ENCODE measurements at places on chromosomes 1 and 21.

GRCh38 chr1:165862448-165862847 lies 35.0 kb downstream of the UCK2 start:
- DNase-seq, result no peak

DNA sequence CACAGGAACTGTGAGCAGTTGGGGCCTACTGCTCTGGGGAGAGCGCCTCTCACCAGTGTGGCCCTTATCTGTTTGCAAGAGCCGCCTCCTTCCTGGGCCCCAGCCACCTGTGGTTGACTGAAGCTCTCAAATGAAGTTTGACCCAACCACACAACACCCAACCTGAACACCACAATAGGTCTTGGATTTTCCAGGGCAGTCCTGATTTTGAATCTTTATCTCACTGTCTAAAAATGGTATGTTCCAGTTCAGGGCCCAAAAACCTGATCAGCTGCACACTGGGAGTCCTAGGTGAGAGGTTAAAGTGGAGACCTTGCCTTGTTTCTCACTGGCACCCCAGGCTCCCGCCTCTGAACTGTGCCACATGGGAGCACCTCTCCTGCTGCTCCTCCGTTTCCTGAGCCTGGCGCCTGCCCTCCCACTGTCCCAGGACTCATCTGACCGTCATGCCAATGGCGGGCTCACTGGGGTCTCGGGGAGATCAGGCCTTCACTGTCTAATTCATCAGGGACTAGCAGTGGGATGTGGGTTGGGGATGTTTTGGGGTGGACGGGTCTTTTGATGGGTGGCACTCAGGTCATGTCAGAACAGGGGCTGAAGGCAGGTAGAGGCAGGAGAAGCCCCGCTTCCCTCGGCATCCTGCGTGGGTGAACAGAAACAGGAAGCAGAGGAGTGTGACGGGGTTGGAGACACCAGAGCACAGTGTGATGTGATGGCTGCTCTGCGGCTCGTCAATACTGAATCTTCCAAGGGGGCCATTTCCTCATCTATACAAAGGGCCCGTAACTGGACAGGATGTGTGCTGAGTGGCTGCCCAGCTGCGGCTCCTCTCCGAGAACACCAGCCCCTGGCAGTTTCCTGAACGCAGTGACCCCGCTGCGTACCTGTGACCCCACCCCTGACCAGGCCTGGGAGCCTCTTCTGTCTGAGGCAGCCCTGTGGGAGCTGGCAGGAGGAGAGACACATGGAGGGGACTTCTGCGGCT lies 59.6 kb upstream of the ITPKB start:
- no peak for DNase-seq

DNA sequence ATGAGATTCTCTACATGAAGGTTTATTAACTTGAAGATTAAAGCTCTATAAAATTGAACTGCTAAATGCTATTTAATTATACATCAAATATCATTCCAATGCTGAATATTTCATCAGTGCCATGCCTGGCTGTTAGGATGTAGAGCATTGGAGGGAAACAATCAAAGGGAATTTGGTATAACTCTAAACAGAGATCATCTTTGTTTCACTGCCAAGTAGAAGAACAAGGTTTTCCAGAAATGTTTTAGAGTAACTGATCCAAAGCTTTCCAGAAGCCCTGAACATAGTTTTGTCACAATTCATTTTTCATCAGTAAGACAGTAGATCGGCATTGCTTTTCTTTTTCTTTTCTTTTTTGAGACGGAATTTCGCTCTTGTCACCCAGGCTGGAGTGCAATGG lies 5.9 kb upstream of the DSTYK start:
- DNase-seq, result no peak

GRCh38 chr1:96481409-96481808 lies 240.2 kb upstream of the PTBP2 start:
- no peak for DNase-seq

DNA sequence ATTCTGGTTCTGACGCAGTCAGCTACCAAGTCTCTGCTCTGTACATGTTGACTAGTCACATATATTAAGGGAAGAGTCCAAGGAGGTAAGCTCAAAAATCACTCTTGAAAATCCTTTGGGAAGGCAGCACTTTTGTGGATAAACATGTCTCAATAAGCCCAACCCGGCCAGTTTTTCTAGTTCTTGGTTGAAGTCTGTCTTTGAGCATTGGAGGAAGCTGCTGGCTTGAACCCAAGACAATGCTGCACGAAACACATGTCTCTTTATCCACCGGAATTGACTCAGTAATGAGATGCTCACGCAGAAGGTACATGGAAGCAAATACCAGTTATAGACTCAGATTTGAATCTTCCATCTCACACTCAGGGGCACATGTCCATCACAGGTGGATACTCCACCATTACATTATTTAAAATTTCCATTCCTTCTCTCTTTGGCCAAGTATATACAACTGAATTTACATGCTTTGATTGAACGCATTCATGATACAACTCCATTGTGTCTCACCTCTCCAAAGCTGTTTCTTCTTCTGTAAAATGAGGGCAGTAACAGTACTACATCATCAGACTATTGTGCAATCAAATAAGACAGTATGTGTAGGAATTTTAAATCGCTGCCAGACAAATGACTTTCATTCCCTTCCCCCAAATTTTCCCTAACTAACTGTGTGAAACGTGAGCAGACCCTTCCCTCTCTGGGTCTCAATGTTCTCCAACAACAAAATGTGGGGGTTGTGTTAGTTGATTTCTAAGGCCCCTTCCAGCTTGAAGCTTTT lies 9.6 kb upstream of the GUCA2A start:
- DNase-seq, result no peak

DNA sequence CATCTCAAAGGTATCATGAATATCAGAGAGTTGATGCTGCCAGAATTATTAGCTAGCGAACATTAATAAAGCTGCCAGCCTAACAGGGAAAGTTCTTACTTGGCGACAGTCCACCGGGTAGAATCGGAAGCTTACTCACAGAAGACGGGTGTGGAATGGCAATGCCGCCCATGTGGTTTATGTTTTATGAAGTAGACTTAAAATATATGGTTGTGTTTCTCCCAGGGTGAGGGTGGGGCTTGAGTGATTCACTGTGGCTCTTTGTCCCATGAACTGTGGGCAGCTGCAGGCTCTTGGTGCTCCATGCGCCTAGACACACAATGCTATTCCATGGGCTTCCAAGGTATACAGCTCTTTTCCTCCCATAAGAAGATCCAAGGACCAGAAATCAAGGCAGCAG lies 162.7 kb downstream of the PIGK start:
- no peak for DNase-seq

GRCh38 chr21:34540206-34540605 lies 28.2 kb upstream of the KCNE1 start:
- DNase-seq, result no peak

- no peak for DNase-seq
Measured at GRCh38 chr1:66035616-66036245, 243.0 kb downstream of the PDE4B start.

DNA sequence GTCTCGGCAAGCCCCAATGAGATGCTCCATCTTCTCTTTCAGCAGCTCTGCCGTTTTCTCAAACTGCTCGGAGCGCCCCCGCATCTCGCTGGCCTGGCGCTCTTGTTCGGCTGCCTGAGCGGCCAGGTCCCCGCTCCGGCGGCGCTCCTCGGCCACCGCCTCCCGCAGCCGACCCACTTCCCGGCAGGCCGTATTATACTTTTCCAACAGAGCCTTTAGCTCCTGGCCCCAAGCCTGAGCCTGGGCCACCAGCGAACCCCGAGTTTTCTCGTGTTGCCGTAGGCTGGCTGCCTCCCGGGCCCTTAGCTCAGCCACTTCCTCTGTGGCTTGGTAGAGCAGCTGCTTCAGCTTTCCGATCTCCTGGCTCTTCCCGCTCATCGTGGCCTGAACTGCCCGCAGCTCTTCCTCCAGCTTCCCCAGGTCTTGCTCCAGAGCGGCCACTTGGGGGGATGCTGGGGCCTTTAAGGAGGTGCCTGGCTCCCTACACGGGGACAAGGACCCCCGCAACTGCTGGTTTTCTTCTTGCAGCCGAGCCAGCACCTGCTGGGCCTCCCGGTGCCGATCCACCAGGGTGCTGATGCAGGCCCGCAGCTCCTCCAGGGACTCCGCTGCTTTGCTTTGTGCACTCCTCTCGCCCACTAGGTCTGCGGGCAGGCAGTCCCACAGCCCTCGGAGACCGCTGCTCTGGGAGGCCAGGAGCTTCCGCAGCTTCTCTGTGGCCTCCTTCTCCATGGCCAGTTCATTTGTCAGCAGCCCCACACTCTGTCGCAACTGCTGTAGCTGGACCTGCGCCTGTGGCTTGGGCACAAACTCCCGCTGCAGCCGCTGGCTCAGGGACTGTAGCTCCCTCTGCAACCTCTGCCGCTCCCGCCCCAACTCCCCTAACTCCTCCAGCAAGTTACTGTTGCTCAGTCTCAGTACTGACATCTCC lies 13.4 kb upstream of the PIAS3 start:
- DNase-seq, result peak; percentile 48
